Naive thymus-derived CD8-positive, alpha-beta T cell (primary cell): ENCODE measurements at places on chromosomes 2 and 18.

DNA sequence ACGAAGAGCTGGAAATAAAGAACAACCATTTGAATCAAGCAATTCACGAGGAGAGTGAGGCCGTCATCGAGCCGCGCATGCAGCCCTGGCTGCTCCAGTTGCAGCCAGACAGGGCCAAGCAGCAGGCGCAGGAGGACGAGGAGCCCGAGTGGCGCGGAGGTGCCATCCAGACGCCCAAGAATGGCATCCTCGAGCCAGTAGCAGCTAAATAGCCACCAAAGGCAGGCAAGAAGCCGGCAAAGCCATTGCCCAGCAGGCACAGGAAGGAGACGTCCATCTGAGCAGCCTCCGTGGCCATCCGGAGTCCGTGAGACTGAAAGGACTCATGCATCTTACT, 8.9 kb upstream of the CHST10 start:
- peaks cover 11% of the 10 kb centered on the region for H3K27me3 ChIP-seq
- no peak overlapping the region for H3K4me3 ChIP-seq
- H3K36me3 ChIP-seq = no peaks in the 10 kb centered on the region
- DNase-seq = no peak

DNA sequence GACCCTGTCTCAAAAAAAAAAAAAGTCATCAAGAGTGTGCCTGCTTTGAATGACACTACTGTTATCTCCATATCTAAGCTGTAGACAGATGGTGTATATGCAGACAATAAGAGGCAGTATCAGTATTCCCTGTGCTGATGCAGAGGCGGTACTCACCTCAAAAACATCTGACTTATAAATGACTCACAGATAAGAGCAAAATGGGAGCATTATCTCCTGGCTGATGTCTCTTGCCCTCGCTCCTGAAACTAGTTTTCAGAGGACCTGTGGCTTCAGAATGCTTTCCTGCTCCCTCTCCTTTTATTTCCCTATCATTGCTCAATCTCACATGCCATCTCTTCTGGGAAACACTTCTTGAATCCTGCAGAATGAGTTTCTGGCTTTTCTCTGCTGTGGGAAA, 289.6 kb downstream of the PTPRM start:
- no peak overlapping the region for H3K27ac ChIP-seq
- H3K4me1 ChIP-seq = no peaks in the 10 kb centered on the region
- no peak for DNase-seq
- no peaks in the 10 kb centered on the region for H3K36me3 ChIP-seq
- H3K27me3 ChIP-seq = no peaks in the 10 kb centered on the region
- no peak overlapping the region for H3K4me3 ChIP-seq

GRCh38 chr18:60469387-60470100, 97.0 kb upstream of the MC4R start:
- H3K4me3 ChIP-seq = no peak overlapping the region
- H3K4me1 ChIP-seq = no peaks in the 10 kb centered on the region
- H3K36me3 ChIP-seq = no peaks in the 10 kb centered on the region
- DNase-seq = no peak
- no peaks in the 10 kb centered on the region for H3K27me3 ChIP-seq

GRCh38 chr18:5286525-5286924, 9.0 kb downstream of the ZBTB14 start:
- peaks cover 12% of the 10 kb centered on the region for H3K36me3 ChIP-seq
- peaks cover 20% of the 10 kb centered on the region for H3K4me1 ChIP-seq
- no peak for DNase-seq
- H3K27ac ChIP-seq = no peak overlapping the region

DNA sequence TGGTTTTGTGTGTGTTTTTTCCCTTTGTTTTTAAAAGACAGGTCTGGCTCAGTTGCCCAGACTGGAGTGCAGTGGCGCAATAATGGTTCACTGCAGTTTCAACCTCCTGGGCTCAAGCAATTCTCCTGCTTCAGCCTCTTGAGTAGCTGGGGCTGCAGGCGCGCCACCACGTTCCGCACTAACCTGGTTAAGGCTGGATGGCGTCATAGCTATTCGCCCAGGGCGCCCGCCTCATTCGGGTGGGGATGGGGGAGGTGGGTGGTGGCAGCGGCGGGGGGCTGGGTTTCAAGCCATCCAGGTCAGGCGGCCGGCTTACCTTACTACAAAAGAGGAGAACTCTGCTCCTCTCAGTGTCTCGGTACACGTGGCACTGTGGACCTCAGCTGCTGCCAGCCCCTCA, 42.8 kb downstream of the EEF1B2 start:
- no peaks in the 10 kb centered on the region for H3K4me1 ChIP-seq
- DNase-seq = no peak
- no peaks in the 10 kb centered on the region for H3K36me3 ChIP-seq
- no peak overlapping the region for H3K27ac ChIP-seq
- H3K27me3 ChIP-seq = peaks cover 11% of the 10 kb centered on the region
- H3K4me3 ChIP-seq = no peak overlapping the region

- no peak overlapping the region for H3K27ac ChIP-seq
- H3K4me3 ChIP-seq = no peak overlapping the region
- no peaks in the 10 kb centered on the region for H3K27me3 ChIP-seq
- no peak for DNase-seq
These were observed 117.3 kb downstream of the MIB1 start for GRCh38 chr18:21857871-21858270.

- H3K27ac ChIP-seq = no peak overlapping the region
- no peaks in the 10 kb centered on the region for H3K36me3 ChIP-seq
- no peaks in the 10 kb centered on the region for H3K27me3 ChIP-seq
These were observed 1004.1 kb upstream of the NRXN1 start for GRCh38 chr2:52036024-52036423.

DNA sequence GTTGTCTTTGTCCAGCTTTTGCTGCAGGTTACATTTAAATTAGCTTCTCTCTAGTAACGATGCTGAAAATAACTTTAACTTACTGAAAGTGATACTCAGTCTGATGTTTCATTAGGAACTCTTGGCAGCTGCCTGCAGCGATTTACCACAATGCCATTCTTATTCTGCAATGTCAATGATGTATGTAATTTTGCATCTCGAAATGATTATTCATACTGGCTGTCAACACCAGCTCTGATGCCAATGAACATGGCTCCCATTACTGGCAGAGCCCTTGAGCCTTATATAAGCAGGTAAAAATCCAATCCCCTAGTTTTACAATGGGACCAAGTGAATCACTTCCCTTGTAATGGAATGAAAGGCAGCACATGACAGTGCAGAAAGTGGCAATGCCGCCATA, 16.3 kb upstream of the MFF start:
- no peaks in the 10 kb centered on the region for H3K27me3 ChIP-seq
- H3K36me3 ChIP-seq = no peaks in the 10 kb centered on the region
- no peak overlapping the region for H3K27ac ChIP-seq
- H3K4me3 ChIP-seq = no peak overlapping the region
- DNase-seq = no peak

GRCh38 chr2:189047171-189047888, 73.2 kb downstream of the COL3A1 start:
- H3K4me1 ChIP-seq = no peaks in the 10 kb centered on the region
- H3K27me3 ChIP-seq = no peaks in the 10 kb centered on the region
- H3K4me3 ChIP-seq = no peak overlapping the region
- no peaks in the 10 kb centered on the region for H3K36me3 ChIP-seq

DNA sequence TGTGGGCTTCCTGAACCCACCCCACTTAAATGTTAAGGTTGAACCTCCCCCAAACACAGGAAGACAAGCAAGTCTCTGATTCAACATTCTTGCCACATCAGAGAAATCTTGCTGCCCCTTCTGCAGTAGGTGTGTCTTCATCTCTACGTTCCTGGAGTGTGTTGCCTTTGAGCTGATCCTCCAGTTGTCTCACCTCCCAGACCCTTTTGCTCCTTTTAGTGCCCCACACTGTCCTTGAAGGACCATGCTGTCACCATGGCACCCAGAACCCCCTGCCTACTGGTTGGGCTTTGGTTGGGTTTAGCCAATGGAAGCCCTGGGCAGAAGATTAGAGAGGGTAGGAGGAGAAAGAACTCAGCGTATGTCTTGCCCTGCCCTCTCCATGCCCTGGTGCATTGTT, 10.7 kb downstream of the CAB39 start:
- H3K27ac ChIP-seq = peak overlapping the region; percentile 88
- H3K27me3 ChIP-seq = no peaks in the 10 kb centered on the region
- peaks cover 11% of the 10 kb centered on the region for H3K36me3 ChIP-seq
- peaks cover 79% of the 10 kb centered on the region for H3K4me1 ChIP-seq
- peak; percentile 80 for DNase-seq
- H3K4me3 ChIP-seq = peak overlapping the region; percentile 75

GRCh38 chr2:9373047-9373446, 50.3 kb downstream of the ITGB1BP1 start:
- H3K36me3 ChIP-seq = no peaks in the 10 kb centered on the region
- no peaks in the 10 kb centered on the region for H3K4me1 ChIP-seq
- no peak overlapping the region for H3K4me3 ChIP-seq
- H3K27ac ChIP-seq = no peak overlapping the region
- DNase-seq = no peak
- peaks cover 11% of the 10 kb centered on the region for H3K27me3 ChIP-seq

GRCh38 chr2:229725716-229726574, 11.6 kb upstream of the DNER start:
- no peaks in the 10 kb centered on the region for H3K4me1 ChIP-seq
- no peaks in the 10 kb centered on the region for H3K27me3 ChIP-seq
- H3K4me3 ChIP-seq = no peak overlapping the region
- no peak overlapping the region for H3K27ac ChIP-seq
- no peaks in the 10 kb centered on the region for H3K36me3 ChIP-seq

- H3K4me3 ChIP-seq = no peak overlapping the region
- peaks cover 2% of the 10 kb centered on the region for H3K4me1 ChIP-seq
- no peak for DNase-seq
- no peak overlapping the region for H3K27ac ChIP-seq
- H3K27me3 ChIP-seq = no peaks in the 10 kb centered on the region
These were observed 190.4 kb upstream of the HDAC4 start for GRCh38 chr2:239590995-239591915.

DNA sequence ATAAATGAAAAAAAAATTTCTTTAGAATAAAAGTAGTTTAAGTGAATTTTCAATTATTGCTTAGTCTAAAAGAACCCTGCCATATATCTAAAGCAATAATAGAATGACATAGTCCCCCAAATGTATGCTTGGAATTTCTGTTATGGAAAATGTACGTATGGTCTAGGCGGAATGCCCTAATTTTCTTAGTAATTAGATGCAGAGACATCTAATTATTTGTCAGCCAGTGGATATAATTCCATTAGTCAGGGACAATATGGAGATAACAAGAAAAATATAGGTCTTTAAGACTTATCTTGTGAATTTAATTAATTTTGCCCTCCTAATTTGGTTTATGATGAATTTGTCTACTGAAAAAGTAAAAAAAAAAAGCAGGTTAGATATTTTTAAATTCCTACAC, 460.9 kb upstream of the SOX11 start:
- DNase-seq = no peak
- no peaks in the 10 kb centered on the region for H3K36me3 ChIP-seq
- no peaks in the 10 kb centered on the region for H3K27me3 ChIP-seq
- H3K27ac ChIP-seq = no peak overlapping the region

DNA sequence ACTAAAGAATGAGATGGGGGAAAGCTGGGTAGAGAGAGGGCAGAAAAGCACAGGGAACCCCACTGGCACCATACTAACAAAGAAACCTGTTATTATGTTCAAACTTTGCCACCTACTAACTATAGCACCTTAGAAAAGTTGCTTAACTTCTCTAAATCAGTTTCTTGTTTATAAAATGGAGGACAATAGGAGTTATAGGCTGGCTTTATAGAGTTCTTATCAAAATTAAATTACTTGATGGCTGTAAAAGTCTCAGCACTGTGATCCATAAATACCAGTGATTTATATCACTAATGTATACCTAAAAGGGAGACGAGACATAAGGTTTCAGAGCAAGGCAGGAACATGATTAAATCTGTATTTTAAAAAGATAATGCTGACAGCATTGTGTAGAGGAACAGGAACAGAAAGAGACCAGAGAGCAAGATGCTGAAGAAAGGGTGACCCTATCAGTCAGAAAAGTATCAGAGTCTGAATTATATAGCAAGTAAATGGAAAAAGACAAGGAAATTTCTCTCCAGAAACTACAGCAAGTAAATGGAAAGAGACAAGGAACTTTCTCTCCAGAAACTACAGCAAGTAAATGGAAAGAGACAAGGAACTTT, 29.1 kb downstream of the PRKD3 start:
- H3K36me3 ChIP-seq = peaks cover 27% of the 10 kb centered on the region
- H3K27me3 ChIP-seq = no peaks in the 10 kb centered on the region
- peaks cover 13% of the 10 kb centered on the region for H3K4me1 ChIP-seq
- no peak for DNase-seq
- H3K27ac ChIP-seq = no peak overlapping the region

DNA sequence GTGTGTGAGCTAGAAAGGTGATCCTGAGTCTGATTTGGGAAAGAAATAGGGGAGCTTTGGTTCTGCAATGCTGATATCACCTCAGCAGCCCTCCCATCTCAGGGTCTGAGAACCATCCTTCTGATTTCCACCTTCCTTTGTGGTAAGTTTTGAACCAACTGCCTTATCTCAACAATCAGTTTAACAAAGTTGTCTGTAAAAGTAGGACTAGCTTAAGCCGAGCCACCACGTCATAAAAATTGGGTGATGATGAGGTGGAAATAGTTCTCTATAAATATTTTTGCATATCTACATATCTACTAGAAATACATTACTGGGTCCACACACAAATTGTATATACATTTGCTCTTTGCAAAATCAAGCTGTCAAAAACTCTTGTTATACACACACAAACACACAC, 1.1 kb downstream of the SULT1C4 start:
- no peaks in the 10 kb centered on the region for H3K36me3 ChIP-seq
- peaks cover 12% of the 10 kb centered on the region for H3K27me3 ChIP-seq
- no peak overlapping the region for H3K27ac ChIP-seq
- H3K4me1 ChIP-seq = no peaks in the 10 kb centered on the region
- H3K4me3 ChIP-seq = no peak overlapping the region
- DNase-seq = no peak

DNA sequence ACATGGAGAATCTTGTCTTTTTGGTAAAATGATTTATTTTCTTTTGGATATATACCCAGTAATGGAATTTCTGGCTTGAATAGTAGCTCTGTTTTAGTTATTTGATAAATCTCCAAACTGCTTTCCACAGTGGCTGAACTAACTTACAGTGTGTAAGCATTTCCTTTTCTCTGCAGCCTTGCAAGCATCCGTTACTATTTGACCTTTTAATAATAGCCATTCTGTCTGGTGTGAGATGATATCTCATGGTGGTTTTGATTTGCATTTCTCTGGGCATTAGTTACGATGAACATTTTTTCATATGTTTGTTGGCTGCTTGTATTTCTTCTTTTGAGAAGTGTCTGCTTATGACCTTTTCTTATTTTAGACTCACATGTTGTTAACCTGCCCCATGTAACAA, 190.2 kb downstream of the GALR1 start:
- no peaks in the 10 kb centered on the region for H3K36me3 ChIP-seq
- no peaks in the 10 kb centered on the region for H3K4me1 ChIP-seq
- H3K27ac ChIP-seq = no peak overlapping the region

DNA sequence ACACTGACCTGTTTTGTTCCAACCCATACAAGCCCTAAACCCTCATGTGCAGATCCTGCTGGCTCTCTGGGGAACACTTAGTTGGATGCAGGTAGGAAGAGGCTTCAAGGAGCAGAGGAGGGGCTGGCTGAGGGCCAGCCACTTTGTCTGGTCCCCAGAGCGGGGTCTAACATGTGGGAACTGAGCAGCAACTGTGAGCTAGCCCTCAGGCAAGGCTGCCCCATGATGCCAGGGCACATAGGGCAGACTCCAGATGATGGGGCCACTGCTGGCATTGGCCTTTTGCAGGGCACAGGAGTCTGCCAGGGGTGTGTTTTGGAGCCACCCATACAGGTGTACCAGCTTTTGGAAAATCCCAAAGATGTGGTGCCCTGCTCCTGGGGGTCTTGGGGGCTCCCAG, 67.7 kb downstream of the HPCAL1 start:
- DNase-seq = no peak
- H3K36me3 ChIP-seq = peaks cover 19% of the 10 kb centered on the region
- no peaks in the 10 kb centered on the region for H3K27me3 ChIP-seq

- DNase-seq = no peak
- peaks cover 8% of the 10 kb centered on the region for H3K27me3 ChIP-seq
- H3K4me1 ChIP-seq = no peaks in the 10 kb centered on the region
These were observed 148.8 kb upstream of the SRD5A2 start for GRCh38 chr2:31729442-31730092.
